ENCODE measurements at places on chromosomes 2 and 18. TPM values are rescaled to one million over a fixed set of nuclear protein-coding genes. Genes with fewer than 3 reads are reported as not detected.

DNA sequence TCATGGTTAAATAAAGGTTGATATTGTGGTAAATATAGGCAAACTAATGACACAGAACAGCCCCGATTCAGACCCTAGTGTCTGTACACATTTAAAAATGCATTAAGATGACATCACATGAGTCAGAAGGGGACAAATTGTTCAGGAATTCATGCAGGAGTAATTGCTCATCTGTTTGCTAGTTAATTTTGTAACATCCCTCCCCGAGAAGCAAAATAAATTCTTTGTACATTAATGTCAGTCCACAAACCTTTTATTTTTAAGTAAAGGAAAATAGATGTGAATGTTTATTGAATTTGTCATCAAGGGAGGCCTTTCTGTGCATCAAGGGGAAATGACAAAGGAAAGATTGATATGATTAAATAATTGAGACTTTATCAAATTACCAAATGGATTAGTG, 69.9 kb downstream of the SH3BP4 start:
- DNase-seq = no peak

DNA sequence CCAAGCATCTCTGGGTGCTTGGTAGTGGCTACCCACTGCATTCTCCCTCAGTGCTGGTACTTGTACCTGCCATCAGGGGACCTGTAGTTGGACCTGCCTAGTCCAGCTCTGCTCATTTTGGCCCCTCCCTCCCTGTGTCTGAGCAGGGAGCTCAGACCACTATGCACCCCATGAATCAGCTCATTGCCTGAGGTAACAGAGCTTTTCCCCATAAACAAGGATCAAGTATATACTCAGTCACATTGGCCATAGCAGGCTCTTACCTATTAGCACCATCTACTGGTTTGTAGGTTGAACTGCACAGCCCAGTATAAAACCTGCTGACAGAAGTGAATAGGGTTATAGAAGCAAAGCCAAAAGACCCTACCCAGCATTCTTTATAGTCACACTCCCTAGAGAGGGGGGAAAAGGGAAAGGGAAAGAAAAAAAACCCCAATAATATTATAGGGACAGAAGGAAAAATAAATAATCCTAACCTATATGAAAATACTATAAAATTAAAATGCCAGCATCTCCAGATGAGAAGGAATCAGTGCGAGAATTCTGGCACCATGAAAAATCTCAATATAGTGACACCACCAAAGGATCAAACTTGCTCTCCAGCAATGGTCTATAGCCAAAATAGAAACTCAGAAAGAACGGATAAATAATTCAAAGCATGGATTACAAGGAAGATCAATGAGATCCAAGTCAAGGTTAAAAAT, 6.9 kb upstream of the FLACC1 start:
- no peak for DNase-seq

DNA sequence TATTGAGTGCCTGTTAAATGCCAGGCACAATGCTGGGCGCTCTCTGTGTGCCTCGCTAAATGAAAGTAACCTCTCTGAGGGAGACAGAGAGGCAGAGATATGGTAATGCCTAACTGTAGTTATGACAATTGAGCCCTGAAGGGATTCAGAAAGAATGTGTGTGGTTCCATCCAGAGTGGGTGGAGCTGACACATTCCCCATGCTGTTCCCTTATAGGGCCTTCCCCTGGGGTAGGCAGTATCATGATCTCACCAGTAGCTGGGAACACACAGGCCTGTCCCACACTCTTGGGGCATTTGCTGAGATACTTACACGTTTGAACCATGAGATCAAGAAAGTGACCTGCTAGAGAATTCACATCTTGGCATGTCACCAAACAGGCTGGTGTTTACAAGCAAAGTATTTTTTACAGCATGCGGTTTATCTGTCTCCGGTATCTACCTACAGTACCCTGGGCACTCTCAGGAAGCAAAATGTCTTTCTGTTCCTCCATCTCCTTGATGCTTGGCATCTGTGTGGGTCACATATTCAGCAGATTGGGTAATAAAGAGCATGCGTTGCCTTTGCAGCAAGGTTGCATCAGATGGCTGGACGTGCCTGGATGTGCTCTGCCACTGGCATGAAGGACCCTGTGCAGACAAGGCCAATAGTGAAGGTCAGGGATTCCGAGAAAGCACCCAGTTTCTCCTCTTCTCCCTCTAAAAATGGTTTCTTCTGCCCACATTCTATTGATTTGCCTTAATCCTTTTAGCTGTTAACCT, 9.4 kb downstream of the CTIF start:
- DNase-seq = peak; percentile 80

GRCh38 chr2:202718614-202719013, 83.8 kb downstream of the FAM117B start:
- no peak for DNase-seq

- no peak for DNase-seq
Observed at GRCh38 chr2:175034716-175035115, 29.5 kb upstream of the CHN1 start.

DNA sequence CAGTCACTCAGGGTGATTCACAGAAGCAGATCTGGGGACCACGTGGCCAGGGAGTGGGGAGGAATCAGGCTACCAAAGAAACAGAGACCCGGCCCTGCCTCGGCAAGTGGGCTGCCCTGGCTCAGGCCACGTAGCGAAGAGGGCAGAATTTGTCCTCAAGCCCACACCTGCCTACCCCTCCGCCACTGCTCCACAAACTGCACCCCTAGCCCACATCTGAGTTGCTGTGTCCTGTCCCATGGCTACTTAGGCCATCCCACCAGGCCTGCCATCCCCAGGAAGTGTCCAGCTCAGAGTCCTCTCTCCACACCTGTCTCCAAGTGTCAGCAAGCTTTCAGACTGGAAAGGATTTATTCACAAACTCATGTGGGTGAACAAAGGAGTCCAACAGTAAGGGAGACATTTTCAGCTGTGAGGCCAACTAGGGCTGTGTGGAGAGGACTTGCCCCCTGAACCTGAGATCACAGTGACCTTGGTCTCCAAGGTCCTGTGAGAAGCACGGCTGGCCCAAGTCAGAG, 31.7 kb upstream of the ASPRV1 start:
- DNase-seq = peak; percentile 55

GRCh38 chr2:101311696-101312017, 3.2 kb upstream of the RNF149 start:
- DNase-seq = no peak

The PDE6D gene
- total RNA-seq = 19.9 TPM

The TBR1 gene
- not detected for total RNA-seq

DNA sequence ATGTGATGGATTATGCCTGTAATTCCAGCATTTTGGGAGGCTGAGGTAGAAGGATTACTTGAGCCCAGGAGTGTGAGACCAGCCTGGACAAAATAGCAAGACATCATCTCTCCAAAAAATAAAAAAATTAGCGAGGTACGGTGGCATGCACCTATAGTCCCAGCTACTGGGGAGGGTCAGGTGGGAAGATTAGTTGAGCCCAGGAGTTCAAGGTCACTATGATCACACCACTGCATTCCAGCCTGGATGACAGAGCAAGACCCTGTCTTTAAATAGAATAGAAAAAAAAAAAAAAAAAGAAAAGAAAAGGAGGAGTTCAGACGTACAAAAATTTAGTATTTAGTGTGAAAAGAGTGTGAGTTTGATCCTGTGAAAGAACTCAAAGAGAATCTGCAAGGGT, 154.9 kb downstream of the NR4A2 start:
- DNase-seq = no peak

The EN1 gene
- not detected for total RNA-seq

- no peak for DNase-seq
Observed at GRCh38 chr18:23155537-23155936, 20.3 kb downstream of the CABLES1 start.

DNA sequence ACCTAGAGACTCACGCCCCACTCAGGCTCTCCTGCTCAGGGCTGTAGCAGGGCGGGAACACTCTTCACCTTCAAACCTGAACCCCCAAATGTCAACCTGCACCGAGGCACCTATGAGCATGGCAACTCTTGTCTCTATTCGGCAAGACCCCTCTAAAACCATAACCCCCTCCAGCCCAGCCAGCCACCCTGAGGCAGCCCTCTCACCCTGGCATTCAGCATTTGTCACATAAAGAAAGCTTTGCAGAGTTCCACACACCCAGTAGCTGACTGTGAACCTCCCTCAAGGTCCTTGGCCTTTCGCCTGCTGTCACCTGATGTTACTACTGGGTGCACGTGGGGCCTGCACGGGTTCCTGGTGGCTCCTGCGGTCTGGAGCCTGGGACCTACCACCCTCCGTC, 97.2 kb upstream of the ALKAL2 start:
- no peak for DNase-seq

- DNase-seq = no peak
Observed at GRCh38 chr18:22912835-22913234, 20.3 kb upstream of the RBBP8 start.

DNA sequence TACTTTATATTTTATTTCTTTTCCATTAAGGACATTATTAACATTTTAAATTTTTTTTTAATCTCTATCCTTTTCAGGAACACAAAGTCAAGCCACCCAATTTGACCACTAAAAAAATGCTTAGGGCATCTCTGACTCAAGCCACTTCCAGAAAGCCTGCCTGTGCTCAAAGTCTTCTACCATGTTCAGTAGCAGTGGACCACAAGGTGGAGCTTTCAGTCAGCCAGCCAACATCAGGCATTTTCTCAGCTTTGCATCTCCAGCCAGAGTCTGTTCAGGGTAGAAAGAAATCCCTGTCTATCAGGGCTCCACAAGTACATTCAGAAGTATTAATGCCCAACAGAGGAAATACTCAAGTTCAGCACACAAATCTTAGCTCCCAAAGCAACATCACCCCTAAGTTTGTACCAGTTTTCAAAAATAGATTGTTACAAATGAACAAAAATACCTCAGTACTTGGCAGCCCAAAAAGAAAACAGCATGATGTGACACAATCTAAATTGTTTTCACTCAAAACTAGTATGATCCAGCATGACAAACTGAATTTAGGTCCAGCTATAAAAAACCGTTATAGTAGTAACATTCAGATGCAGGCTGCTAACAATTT, 37.6 kb downstream of the C18orf63 start:
- DNase-seq = peak; percentile 78

DNA sequence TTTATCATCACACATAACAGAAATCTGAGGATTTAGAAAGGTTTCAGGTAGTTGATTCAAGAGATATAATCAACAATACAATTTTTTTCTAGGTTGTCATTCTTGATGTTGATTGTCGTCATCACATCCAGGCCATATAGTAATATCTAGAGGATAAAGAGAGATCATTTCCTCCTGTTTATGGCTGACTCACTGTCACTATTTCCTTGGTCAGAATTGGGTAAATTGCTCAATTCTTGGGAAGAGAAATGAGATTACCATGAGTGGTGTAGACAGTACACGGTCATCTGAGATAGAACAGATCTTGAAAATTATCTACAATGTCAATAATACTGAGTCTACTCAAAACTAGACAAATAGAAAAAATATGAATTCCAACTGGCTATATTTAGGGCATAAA, 78.8 kb downstream of the ZNF804A start:
- no peak for DNase-seq

The TUBB8B gene
- total RNA-seq = not detected

DNA sequence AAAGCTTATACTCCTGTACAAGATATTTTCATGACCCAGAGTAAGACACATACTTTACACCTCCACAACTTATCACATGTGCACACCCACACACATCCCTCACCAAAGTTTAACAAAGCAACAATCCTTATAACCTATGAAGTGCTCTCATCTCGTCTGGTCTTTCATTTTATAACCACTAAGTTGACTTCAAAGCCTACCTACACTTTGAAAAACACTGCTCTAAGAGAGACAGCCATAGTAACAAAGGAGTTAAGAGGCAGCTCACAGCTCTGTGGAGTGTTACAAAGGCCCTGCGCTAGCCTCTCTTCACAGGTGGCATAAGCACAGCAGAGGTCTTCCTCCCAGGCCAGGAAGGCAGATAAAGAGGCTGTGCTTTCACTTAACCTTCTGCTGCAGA, 69.7 kb upstream of the TMEM200C start:
- no peak for DNase-seq

The ST8SIA5 gene
- total RNA-seq = not detected

- no peak for DNase-seq
Observed at GRCh38 chr2:7083580-7084509, 166.6 kb downstream of the RNF144A start.

- DNase-seq = no peak
Observed at GRCh38 chr18:2997846-2998564, 14.9 kb downstream of the LPIN2 start.

DNA sequence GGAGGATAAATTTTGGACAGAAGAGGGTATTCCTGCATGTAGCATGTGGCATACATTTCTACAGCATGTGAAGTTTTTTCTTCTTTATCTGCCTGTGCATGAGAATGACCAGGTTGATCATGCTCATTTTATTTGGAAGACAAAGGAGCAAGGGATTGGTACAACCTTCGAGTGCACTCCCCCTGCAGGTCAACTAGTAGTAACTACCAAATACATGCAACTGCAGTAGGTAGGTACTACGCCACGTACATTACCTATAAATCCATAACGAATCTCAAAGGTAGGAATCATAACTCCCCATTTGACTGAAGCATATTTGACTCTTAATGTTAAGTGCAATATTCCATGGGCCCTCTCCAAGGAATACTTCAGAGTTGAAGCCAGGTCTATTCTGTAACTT, 763.9 kb downstream of the TSN start:
- DNase-seq = no peak

The SERPINE2 gene
- total RNA-seq = 6.9 TPM

DNA sequence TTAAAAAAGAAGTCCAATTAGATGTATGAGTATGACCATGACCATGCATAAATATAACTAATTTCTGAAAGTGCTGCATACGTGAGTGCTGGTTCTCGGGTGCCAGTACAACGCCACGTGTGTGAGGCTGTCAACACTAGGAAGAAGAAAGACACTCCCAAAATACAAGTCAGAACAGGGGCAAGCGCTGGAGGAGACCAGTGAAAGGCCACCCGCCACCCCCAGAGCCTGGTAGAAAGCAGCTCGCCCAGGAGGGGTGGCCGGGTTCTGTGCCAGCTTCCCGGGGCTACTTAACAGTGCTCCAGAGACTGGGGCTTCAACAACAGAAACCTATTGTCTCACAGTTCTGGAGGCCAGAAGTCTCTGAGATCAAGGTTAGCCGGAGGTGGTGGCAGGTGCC, 147.6 kb downstream of the RTP5 start:
- peak; percentile 45 for DNase-seq

- no peak for DNase-seq
Observed at GRCh38 chr18:47746615-47747014, 183.8 kb downstream of the SMAD2 start.

The KCNK3 gene
- total RNA-seq = 6.9 TPM

DNA sequence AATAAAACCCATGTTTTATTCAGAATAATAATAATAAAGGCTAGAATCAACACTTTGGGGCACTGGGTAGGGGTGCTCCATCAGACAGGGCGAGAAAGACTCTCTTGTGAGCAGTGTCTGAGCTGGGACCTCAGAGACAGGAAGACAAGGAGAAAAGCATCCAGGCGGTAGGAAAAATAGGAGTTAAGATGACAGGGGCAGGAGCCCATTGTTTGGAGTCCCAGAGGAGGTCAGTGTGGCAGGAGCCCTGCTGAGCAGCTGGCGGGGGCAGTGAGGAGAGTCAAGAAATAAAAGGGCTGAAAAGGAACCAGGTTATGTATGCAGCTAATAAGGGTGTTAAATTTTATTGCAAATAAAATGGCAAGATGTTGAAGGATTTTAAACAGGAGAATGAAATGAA, 457.4 kb downstream of the FBXO15 start:
- DNase-seq = no peak

- no peak for DNase-seq
Observed at GRCh38 chr2:136324966-136325365, 207.0 kb upstream of the CXCR4 start.

The IL1RL1 gene
- 5.4 TPM for total RNA-seq

The EML6 gene
- total RNA-seq = 1.1 TPM

The SIX3 gene
- not detected for total RNA-seq

GRCh38 chr2:170733798-170734600, 18.9 kb downstream of the SP5 start:
- DNase-seq = no peak

The GCKR gene
- total RNA-seq = not detected
